ENCODE measurements at places on chromosomes 5 and 9.

GRCh38 chr5:88665750-88666215 is 217.2 kb downstream of the MEF2C start:
- DNase-seq: no peak

GRCh38 chr9:5718296-5719032 is 89.6 kb downstream of the RIC1 start:
- peak; percentile 37 for DNase-seq

- no peak for DNase-seq
Measured at GRCh38 chr9:21848615-21849014, 46.2 kb downstream of the MTAP start.

DNA sequence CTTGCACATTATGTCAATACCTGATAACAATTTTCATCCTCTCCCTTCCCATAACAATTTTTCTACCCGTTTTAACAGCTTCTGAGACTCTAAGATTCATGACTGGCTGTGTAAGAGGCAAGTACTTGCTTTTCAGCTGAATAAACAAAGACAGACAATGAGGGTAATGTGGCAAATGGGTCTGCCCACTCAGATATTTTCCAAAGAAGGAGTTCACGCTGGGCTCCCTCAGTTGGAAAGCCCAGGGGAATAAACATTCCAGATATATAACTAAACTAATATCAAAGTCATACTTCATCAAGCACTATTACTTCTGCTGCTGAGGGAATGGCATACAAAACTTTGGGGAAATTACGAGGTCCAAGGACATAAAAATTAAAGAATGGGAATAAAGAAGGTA is 24.4 kb downstream of the MEGF9 start:
- DNase-seq: peak; percentile 46

DNA sequence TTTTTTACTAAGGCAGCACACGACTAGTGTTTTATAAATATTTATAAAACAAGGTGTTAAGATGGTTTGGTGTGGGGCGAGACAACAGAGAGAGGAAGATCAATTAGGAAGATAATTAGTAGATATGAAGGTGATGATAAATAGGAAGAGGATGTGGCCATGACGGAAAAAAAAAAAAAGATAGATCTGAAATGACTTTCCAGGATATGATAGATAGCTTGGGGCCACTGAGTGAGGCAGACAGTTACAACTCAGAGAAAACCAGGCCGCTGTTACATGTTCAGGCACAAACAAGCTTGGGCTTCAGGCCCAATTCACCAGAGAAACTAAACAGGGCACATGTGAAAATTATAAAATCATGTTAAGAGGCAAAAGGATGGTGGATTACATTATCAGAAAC is 43.2 kb downstream of the KIAA0825 start:
- no peak for DNase-seq

DNA sequence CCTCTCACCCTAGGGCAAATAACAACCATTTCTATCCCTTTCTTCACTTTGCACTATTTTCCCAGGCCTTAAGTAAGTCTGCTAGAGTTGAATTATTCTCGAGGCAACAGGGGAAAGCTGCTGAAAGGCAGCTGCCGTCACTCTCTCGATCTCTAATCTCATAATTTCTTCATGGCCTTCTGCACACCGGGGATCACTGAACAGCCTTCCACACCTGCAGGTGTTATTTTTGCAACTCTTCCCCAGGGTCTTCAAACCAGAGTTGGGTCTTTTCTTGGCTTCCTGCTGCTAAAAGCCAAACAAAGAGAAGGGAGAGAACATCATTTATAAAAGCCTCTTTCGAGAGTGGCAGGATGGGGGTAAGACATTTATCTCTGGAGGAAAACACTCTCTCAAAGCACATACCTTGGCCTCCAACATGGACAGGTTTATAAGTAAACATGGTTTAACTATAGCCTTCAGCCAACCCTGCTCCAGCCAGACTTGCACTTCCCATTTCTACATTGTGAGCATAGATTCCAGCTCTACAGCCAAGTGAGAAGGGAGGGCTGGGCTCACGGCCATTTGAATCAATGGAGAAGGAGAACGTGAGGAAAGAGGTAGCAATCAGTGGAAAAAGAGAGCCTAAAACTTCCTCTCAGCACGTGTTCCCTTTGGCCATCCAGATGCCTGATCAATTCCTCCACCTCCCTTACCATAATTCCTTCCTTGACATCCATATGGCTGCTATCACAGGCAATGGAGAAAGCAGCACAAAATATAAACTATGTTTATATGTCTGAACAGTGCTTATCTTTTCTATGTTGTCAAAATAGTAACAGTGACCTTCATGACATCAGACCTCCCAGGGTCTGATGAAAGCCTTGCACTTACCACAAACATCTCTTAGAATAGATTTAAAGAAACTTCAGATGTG is 464.9 kb downstream of the TLE1 start:
- DNase-seq: no peak

DNA sequence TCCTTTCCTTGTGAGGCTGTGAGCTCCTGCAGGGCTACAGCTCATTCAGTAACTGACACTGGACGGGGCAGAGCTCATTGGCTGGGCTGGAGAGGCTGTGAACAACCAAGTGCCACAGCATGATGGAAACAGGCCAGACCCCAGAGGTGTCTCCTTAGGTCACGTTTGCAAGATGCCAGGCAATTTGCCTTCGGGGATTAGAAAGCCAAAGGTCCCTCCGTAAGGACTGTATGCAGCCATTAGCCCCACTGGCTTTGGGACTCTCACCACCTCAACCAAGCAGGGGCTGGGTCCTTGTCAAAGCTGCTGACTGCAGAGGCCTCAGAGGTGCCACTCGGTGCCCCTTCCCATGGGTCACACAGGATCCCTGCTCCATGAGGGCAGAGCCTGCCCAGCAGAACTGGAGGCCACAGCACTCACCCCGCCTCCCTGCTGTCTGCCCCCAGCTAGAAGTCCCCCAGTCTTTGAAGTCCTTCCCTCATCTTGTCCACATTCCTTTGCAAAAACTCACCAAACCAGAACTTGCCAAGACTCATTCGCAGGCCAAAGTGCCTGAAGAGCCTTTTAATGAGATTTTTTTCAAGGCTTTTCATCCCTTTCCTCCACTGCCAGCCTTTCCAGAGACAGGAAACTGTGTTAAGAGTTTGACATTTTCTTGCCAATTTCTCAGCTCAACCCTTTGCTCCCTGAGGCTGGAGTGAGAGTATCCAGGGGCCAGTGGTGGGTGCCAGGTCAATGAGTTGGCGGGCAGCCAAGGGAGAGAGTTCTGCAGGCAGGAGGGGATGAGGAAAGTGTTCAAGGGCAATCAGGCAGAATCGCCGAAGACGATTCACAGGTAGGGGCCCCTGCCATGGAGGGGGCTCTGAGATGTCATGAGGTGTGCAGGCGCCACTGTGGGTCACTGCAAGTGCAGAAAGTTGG is 39.7 kb upstream of the SLC25A51 start:
- peak; percentile 32 for DNase-seq

GRCh38 chr5:56732121-56732520 is 83.2 kb upstream of the MAP3K1 start:
- no peak for DNase-seq

GRCh38 chr5:154484393-154485095 is 6.5 kb upstream of the HAND1 start:
- DNase-seq: no peak

- DNase-seq: no peak
Measured at GRCh38 chr9:131277287-131277909, 1.1 kb upstream of the FAM78A start.

- DNase-seq: peak; percentile 95
Measured at GRCh38 chr5:141223112-141223783, at the start of gene PCDHB14. PCDHB14 (plus strand) TSS chr5:141223343; CDS start chr5:141223506, 163 bp downstream.

- DNase-seq: no peak
Measured at GRCh38 chr5:97075649-97076048, 66.8 kb downstream of the LIX1 start.

- no peak for DNase-seq
Measured at GRCh38 chr5:62431735-62432620, 19.4 kb downstream of the IPO11 start.

GRCh38 chr9:124006448-124007361 is 4.9 kb upstream of the LHX2 start:
- DNase-seq: no peak

DNA sequence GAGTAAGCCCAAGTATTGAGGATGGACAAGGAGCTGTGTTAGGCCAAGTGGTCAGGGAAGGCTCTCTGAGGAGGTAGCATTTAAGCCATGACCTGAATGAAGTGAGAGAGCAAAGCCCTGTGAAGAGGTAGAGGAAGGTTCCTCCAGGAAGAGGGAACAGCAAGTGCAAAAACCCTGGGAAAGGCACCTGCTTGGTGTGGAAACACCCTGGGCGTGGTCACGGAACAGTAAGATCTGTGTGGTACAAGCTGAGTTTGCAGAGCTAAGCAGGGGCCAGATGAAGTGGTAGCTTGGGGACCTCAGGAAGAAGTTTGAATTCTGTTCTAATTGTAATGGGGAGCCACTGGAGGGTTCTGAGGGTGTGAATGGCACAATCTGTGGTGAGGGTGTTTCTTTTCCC is 310.2 kb downstream of the ARHGAP26 start:
- no peak for DNase-seq

- no peak for DNase-seq
Measured at GRCh38 chr5:129511291-129511690, 51.2 kb downstream of the ADAMTS19 start.

- no peak for DNase-seq
Measured at GRCh38 chr5:16144416-16144815, 35.2 kb downstream of the MARCHF11 start.

GRCh38 chr5:33565324-33565723 is 124.6 kb downstream of the TARS1 start:
- no peak for DNase-seq

DNA sequence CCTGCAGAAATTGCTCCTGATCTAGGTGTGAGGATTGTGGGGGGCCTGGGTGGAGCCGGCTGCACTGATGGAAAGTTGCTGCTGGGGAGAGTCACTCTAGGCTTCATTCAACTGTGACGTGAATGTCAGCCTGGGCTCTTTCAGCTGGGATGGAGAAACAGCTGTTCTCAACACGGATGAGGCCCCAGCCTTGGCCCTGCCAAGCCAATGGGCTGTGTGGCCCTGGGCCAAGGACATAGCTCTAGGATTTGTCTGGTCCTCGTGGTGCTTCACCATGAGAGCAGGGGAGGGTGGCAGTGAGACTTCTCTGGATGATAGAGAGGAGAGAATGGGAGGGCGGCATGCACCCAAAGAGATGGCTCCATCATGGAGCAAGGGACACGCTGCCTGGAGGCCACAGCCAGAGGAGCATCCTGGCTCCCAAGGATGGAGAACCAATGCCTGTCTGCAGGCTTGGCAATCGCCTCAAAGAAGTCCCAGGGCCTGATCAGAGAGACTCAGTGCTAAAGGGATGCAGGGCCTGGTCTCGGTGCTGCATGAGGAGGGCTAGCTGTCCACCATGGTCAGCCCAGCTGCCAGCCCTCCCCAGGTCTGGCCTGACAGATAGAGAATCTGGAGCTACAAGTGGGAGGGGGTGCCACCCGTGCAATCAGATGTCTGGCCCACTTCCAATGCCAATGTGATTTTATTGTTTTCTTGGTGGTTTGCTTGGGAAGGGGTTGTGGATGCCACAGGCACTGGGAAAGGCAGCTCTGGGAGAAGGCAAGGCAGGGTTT is 141.0 kb downstream of the GADD45G start:
- no peak for DNase-seq

GRCh38 chr5:89545076-89545475 is 662.1 kb upstream of the MEF2C start:
- no peak for DNase-seq

- DNase-seq: no peak
Measured at GRCh38 chr9:74322661-74323314, 174.3 kb upstream of the RORB start.

- no peak for DNase-seq
Measured at GRCh38 chr9:134625361-134626068, 16.1 kb upstream of the COL5A1 start.

DNA sequence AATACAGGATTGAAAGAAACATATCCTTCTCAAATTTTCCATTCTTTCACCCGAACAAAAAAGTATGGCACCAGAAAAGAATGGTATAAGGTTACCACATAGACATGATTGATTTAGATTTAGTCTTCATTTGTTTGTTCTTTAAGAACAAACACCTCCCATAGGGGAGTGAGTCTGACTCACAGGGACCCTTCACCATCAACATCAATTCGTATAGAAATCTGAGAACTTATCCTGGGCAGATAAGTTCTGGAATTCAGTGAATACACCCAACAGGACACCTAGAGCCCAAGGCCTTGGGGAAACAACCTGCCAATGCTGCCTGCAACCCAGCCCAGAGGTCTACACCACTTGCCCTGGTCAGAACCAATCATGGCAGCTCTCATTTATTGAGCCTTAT is 46.2 kb downstream of the LHFPL2 start:
- DNase-seq: no peak

GRCh38 chr5:1962619-1963355 is 80.1 kb upstream of the IRX4 start:
- DNase-seq: no peak

DNA sequence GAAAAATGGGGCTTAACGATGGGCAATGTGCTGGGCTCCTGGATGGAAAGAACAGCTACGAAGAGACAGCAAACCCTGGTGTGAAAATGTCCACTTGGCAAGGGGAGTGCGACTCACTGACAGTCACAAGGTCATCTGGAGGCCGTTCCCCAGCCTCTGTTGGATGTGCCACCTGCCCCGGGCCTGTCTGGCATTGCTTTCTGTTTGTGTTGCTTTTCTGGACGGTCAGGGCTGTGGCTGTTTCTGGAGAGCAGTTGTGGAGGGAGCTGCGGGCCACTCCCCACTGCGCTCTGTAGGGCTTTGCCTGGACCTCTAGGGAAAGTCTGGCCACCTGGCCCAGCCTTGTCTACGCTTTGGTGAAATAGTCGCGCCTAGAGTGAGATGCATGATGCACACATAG is 185.3 kb downstream of the IRX1 start:
- DNase-seq: no peak

DNA sequence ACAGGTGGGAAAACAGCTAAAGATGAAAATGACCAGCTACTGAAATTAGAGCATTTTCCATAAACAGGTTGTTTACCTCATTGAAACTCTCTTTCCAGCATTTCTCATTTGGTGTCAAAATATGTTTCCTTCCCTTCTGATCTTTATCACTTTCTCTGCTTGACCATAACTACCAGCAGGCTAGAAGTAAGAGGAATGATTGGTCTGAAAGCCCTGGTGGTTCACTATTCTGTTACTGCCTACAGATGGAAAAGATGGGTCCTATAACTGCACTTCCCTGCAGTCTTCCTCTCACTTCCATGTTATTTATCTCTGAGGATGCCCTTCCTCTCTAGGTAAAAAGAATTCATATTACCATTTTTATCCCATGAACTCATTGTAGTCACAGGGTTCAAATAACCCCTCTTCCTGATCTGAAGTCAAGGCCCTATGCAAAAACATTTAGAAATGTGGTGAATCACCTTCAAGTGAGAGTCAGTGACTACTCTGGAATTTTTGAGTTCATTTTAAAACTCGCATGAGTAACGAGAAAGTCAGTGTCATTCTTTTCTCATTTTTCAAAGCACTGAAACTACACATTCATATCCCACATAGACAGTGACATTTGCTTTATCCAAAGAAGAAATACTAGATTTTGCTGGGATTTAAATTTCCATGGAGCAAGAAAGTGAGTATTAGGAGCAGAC is 51.7 kb downstream of the ZNF474 start:
- no peak for DNase-seq

- no peak for DNase-seq
Measured at GRCh38 chr5:179375831-179376365, 30.6 kb upstream of the ADAMTS2 start.

GRCh38 chr5:157004893-157005551 is 42.0 kb upstream of the TIMD4 start:
- DNase-seq: no peak

- DNase-seq: no peak
Measured at GRCh38 chr5:619444-619843, 7.3 kb downstream of the CEP72 start.

Measured in A673 (cell line).